ENCODE measurements at places on chromosomes 16 and 17. TPM values are rescaled to one million over a fixed set of nuclear protein-coding genes. Genes with fewer than 3 reads are reported as not detected.

DNA sequence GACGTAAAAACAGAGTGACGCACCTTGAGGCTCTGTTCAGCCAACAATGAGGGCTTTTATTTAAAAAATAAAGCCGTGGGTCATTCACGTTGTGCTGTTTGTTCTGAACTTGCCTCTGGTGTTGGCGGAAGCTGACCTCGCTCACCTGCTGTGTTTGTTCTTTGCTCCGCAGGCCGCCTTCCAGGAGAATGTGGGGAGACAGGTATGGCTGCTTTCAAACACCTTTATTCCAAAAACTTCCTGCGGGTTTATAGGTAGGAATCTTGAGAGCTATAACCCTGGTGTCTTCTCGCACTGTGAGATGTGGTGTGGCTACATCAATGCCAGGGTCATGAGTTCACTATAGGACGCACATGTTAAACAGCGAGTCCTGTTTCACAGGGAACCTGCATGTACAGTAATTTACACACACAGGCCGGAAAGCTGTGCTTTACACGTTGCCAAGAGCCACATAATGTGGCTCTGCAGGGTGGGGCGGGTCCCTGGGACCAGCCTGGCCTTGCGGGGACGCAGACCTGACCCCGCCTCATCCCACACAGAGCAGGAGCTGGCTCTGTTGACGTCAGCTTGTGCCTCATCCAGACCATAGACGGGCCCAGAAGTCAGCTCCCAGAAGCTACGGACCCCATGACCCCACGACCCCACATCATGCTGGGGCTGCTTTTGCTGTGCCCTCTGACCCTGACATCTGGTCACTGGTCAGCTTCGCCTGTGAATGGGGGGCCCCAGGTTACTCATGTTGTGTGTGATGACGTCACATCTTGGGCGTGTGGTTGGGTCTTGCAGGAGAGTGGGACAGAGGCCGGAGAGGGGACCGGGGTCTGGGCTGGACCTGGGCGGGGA, 49.9 kb upstream of the ZNF750 start:
- DNase-seq, result peak; percentile 90

SCPEP1 gene
- total RNA-seq, result 44.3 TPM

UBN1 gene
- total RNA-seq, result 37.9 TPM

GRCh38 chr16:19294156-19294649, 8.7 kb downstream of the CLEC19A start:
- DNase-seq, result no peak

DNA sequence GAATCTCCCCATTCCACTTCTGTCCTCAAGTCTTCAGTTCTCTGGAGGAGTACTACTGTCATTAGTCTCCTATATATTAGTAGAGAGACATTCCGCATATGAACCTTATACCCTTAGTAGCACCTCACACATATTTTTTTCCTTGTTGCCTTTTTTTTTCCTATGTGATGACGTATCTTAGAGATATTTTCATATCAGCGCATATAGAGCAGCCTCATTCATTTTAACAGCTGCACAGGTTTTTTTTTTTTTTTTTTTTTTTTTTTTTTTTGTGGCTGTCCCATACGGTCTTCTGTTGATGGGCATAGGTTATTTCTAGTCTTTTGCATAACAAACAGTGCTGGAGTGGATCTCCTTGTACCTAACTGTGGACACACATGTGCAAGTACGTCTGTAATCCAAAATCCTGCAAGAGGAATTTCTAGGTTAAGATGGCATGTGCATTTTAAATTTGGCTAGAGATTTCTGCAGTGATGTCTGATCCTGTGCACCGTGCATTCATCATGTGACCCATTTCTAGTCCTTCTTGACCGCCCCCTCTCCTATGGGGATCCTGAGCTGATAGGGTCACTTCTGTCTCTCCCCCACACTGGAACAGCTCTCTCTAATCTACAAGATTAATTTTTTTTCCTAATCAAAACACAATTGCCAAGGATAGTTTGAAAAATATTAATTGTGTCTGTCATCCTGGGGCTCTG, 64.8 kb downstream of the PRKCB start:
- no peak for DNase-seq

GRCh38 chr16:29743475-29743826, 2.3 kb downstream of the C16orf54 start:
- DNase-seq, result no peak

DNA sequence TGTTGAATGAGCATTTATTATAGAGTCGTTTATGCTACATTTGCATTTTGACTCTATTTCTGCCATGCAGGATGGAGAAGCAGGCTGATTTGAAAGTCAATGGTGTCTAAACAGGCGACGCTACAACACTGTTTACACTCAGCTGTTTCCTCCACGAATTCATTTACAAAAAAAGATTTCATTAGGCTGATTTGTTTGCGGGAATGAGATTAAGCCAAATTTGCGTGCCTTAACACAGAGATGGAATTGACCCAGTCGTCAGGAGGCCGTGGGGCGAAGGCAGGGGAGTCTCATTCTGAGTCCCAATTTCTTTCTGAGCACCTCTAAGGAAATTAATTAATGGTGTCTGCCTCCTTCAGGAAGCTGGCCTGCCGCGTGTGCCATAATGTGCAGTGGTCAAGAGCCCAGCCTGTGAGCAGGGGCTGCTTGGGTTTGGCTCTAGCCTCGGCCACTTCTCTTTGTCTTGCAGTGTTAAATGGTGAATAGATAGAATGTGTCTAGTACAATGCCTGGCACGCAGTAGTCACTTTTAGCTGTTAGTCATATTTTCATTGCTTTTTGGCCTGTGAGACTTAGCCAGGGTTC, 88.6 kb upstream of the NKD1 start:
- DNase-seq, result no peak

DNA sequence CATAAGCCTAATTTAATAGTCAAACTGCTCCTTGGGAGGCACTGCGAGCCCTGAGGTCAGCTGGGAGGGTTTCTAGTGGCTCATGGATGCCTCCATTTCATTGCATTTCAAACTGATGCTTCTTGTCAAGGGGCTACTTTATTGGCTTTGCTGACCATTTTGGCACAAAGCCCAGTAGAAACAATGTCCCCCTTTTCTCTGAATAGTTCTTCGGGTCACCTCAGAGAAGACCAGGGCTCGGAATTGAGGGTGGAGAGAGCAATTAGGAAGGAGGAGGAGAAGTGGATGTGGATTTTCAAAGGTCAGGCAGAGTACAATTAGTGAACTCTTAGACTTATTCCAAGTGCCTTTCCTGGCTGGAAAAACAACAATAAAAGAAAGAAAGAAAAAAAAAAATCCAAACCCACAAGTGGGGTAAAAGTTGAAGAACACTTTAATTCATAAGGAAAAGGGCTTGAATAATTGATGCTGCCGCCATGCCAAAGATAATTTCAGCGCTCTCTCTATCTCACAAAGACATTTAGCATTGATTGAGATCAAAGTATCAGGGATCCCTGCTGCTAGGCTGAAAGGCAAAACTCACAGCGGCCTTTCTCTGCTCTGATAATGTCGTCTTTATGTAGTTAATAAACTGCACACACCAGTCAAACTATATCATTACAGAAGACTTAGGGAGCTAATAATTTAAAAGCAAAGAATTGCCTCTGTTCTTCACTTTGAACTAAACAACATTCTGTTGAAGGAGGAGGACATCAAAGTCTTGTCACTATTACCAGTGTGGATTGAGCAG, 122.7 kb downstream of the RGS9 start:
- no peak for DNase-seq

GRCh38 chr17:29163563-29163962, 16.6 kb downstream of the MYO18A start:
- DNase-seq, result peak; percentile 9

- no peak for DNase-seq
Observed at GRCh38 chr17:31629696-31630470, 229.2 kb downstream of the COPRS start.

QRICH2 gene
- 1.1 TPM for total RNA-seq

TTLL6 gene
- total RNA-seq, result 0.81 TPM

GRCh38 chr16:67825119-67825518, 17.0 kb upstream of the THAP11 start:
- DNase-seq, result no peak

Data from Caco-2 (cell line).